ENCODE measurements at places on chromosomes 2 and 18.
A peak's percentile ranks its signal among the peaks of the same experiment; 100 is the strongest.

DNA sequence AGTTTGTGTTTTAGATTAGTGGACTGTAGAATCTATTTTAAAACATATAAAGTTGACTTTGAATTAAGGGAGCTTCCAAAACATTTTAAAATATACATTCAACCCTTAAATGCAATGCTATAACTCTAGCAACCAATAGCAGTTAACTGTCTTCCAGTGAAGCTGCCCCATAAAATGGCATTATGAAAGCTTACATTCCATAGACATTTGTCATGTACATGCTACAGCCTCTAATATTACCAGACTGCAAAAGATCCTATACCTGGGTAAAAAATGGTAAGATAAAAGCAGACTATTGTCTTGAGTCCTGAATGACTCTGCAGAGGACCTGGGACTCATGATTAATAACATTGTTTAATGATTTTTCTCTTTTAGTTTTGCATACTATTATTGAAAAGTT lies 489.4 kb downstream of the LRP1B start:
- DNase-seq = no peak

- peak; percentile 55 for DNase-seq
These were observed 76.4 kb downstream of the AP1S3 start for GRCh38 chr2:223760838-223761502.

- no peak for DNase-seq
These were observed 100.5 kb downstream of the SCG2 start for GRCh38 chr2:223501641-223502040.

GRCh38 chr2:54614819-54615218 lies 108.6 kb upstream of the EML6 start:
- DNase-seq = no peak

GRCh38 chr18:32553174-32553573 lies 82.5 kb upstream of the GAREM1 start:
- DNase-seq = no peak

- DNase-seq = peak; percentile 91
These were observed at the start of gene ST3GAL5 for GRCh38 chr2:85888684-85889626. ST3GAL5 (minus strand) TSS chr2:85888990; CDS start chr2:85888905, 85 bp downstream.

- DNase-seq = no peak
These were observed 39.5 kb downstream of the COL6A3 start for GRCh38 chr2:237374284-237375060.

- DNase-seq = no peak
These were observed 149.3 kb downstream of the GALNT1 start for GRCh38 chr18:35730691-35731370.

DNA sequence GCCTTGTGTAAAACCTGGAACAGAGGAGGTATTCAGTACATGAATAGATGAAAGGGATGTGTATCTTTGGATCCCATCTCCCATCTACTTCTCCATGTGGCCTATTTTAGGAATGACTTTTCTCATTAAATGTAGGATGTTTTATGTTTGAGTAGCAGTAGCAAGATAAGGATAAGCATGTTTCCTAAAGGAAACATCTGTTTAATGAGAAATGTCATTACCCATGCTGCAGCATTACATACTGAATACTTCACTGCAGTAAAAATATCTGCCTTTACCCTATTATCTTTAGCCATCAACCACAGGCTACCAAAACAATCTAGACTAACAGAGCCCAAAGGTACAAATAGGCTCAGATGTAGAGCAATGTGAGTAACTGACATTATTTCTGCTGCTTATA lies 419.2 kb upstream of the CYRIA start:
- DNase-seq = no peak

GRCh38 chr2:42012651-42013050 lies 35.2 kb upstream of the PKDCC start:
- no peak for DNase-seq

DNA sequence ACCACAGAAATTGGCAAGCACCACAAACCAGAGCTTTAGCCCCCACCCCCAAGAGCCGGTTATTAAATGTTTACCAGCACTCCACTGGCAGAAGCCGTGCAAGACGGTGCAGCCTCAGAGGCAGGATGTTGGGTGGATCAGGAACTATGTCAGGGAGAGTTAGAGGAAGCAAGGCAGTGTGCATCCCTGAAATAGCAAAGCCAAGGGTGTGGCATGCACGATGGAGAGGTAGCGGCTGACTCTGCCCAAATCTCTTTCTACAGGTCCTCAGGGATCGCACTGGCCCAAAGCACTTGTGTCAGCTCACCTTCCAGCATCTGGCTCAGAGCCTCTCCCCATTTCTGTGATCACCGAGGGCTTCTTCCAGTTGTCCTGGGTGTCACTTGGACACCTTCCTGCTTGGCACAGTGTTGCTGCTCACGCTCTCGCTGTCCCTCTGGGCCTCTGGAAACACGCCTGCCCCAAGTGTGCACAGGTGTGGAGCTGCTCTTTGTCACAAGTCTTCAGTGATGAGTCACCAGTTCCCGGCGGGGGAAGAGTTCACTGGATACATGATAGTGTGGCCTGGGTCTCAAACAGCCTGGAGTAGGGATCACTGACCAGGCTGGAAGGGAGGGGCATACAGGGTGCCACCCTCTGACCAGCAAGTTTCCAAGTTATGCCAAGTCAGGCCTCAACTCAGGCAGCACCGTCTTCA lies 17.3 kb upstream of the B3GNT7 start:
- DNase-seq = no peak

DNA sequence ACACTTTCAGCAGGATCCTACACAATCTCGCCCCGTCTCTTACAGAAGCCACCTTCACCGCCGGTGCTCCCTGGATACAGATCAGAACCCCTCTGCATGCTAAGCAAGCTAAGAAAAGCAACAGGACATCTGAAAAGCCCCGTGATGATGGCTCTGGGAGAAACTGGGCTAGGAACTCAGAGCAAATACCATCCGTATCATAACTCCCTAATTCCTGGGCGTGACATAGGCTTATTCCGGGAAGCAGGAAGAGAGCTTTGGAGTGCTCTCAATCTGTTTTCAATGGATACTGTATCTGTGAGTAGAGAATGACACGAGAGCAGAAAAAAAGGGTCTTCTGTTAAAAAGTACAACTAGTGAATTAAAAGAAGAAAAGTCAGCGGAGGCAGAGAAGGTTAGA lies 121.6 kb downstream of the SPP2 start:
- no peak for DNase-seq

DNA sequence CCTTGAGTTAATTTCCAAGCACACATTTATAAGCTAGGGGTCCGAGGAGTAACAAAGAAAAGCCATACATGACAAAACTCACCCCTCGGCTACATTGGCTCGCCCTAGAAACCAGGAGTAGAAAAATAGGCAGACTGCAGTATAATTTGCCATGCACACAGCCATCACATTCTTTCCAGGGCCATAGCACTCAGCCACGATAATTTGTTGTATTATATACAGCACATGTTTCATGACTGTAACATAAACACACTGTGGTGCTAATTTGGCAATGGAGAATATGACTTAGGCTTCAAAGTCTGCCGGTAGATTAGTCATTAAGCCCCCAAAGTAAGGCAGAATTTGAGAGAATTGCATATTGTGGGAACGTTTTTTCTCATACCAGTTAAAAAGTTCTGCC lies 254.9 kb downstream of the ZNF521 start:
- DNase-seq = no peak

- DNase-seq = no peak
These were observed 337.7 kb downstream of the DYSF start for GRCh38 chr2:71791061-71791450.

- no peak for DNase-seq
These were observed 386.7 kb downstream of the TGIF1 start for GRCh38 chr18:3836483-3837335.

DNA sequence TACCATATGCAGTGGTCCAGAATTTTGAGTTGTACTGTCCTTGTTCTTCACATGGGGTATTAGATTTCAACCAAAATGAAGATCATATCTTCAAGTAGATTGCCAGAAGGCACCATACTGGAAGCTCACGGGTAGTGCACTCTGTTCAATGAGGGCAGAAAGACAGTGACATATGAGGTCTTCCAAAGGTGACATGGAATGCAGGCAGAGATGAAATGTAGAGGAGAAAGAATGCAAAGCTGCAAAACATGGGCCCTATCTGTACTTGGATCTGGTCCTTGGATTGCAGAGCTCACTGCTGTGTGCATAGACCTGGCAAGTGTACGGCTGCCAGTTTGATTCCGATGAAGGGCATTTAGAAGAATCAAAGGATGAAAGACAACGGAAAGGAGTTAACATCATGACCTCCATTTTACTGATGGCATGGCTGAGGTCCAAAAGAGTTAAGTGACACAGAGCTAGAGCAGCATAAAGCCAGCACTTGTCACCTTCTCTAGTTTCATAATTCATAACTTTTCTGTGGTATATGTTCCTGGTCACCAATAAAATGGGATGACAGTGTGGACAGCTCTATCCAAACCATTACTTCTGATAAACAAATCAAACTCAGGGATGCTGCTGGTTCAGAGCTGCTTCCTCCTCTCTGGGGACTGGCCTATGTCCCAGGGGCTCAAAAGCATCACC lies 64.7 kb downstream of the BCL2 start:
- no peak for DNase-seq

GRCh38 chr18:62979900-62980299 lies 264.6 kb downstream of the PHLPP1 start:
- no peak for DNase-seq

GRCh38 chr2:204544961-204545860 lies at the start of gene PARD3B:
PARD3B (plus strand) TSS chr2:204545475; CDS start chr2:204546000, 525 bp downstream.
- DNase-seq = peak; percentile 7

DNA sequence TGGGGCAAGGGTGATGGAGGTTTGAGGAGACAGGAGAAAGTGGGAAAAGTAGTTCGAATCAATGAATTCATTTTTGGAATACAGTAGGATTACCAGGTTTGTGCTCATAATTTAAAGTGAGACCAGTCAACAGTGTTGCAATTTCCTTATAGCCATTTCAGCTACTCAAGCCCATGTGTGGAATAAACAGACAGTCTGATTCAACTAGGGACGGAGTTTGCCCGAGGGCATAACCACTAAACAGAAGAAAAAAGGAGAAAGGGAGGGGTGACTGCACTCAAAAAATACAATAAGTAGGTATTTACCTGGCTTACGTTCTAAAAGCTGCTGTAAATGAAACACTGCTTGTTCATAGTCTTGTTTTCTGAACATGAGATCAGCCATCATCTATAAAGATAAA lies 55.2 kb downstream of the TTC21B start:
- DNase-seq = no peak

DNA sequence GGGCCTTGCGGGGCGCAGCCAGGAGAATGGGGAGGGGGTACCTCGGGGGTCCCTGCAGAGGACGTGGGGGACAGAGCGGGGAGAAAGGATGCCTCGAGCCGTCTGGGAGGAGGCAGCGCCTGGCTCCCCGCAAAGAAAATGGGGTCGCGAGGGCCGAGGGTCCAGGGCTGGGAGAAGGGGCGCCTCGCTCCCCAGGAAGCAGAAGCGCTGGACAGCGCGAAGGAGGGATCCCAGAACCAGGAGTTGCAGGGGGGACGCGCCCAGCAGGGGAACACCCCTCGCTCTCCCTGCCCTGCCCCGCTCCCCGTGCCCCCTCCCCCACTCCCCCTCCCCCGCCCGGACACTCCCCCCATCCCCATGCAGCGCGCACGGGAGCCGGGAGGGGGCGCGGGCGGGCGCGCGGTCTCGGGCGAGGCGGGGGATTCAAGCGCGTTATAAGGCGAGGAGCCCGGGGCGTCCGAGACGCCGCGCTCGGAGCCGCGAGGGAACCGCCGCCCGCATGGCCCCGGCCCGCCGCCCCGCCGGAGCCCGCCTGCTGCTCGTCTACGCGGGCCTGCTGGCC lies at the start of gene ERFE:
Gene ERFE (plus strand): TSS at position 462 of the 562 bp plus-strand sequence. CDS start 38 bp downstream, at position 500.
- DNase-seq = no peak

DNA sequence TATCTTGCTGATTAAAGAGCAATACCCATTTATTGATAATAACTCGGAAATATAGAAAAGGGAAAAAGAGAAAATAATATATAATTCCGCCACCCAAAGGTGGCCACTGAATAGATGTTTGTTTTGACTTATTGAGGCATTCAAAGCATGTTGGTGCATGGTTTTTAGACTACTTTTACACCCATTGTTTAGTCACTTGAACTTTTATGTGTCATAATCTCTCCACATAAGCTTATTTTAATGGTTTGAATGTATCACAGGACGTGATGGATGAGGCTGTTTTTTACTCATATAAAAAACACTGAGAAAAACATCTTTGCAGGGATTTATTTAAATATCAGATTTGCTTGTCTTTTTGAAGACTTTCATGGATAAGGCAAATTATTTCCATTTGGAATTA lies 120.4 kb downstream of the ACKR3 start:
- no peak for DNase-seq

DNA sequence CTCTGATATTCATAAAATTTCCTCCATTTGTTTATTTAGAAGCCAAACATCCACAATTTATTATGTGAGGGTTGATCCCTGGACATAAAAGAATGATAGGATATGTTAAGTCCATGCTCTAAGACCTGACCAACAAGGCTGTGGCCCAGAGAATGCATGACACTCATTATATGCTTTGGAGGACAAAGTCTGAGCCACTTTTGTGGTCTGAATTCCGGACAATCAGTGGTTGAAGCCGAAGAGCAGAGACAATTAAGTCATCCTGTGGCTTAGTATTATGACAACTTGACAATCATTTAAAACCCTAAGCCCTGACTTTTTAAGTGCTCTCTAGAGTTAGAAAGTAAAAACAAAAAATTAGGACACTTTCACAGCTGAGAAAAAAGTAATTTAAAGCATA lies 483.3 kb downstream of the PLCL1 start:
- DNase-seq = no peak

DNA sequence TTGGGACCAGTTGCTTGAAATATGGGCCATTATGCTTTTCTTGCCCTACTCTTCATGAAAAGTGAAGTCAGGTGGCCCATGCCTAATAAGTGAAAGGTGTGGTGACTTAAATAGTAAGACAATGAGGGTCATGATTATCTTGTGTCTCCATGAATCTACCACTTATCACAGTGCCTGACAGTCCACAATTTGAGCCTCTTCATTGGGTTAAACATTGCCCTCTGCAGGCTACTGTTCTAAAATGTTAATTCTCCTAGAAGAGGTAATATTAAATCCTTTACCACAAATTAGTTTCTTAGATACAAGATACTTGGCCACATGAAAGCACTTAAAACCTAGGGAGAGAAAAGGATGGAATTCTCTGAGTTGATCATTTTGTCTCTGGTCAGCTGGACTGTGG lies 4.0 kb downstream of the EGR4 start:
- DNase-seq = no peak

- no peak for DNase-seq
These were observed 113.0 kb upstream of the NEDD4L start for GRCh38 chr18:57931038-57931437.

DNA sequence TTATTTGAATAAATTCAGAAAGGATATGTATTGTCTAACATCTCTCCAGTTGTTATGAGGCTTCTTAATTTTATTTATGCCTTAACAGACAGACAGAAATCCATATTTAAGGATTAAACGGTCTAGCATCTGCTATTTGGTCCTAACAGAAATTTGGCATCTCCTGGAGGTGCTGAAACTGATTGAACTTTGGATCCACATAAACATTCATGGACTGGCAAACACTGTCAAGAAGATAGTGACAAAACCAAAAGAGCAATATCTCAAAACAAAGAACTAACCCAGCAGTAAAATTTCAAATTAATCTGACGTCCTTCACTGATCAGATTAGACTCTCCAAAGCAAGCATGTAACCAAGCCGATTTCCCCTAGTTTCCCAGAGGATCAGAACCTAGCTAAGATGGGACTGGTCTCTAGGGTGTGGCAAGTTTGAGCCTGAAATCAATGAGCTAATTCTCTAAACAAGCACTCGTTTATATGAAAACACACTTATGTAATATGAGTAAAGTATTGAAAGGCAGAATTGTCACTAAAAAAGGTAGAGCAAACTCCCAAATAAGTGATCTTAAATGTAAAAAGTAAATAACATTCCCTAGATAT lies 139.5 kb downstream of the NOL4 start:
- no peak for DNase-seq
